ENCODE measurements at places on chromosomes 11 and 22.
A peak's percentile ranks its signal among the peaks of the same experiment; 100 is the strongest.

DNA sequence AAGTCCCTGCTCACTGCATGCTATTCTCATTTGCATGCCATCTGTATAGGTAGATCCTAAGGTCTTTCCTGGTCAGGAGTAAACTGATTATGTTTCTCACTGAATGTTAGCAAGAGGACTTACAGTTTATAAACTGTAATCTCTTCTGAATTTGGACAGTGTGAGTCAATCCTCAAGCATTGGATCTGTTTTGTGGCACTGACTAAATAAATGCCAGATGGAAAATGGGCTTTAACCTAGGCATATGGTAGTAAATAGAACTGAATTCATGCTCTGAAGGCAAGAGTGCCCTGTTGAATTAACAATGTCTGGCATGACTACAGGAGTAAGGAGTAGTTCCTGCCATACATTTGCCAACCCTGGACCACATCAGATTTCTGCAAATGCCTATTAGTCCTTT, 11.4 kb downstream of the FAM181B start:
- no peak for DNase-seq

- no peak for DNase-seq
Measured at GRCh38 chr11:132779497-132779896, 752.8 kb downstream of the OPCML start.

- DNase-seq, result no peak
Measured at GRCh38 chr11:23353611-23354010, 493.3 kb upstream of the CCDC179 start.

DNA sequence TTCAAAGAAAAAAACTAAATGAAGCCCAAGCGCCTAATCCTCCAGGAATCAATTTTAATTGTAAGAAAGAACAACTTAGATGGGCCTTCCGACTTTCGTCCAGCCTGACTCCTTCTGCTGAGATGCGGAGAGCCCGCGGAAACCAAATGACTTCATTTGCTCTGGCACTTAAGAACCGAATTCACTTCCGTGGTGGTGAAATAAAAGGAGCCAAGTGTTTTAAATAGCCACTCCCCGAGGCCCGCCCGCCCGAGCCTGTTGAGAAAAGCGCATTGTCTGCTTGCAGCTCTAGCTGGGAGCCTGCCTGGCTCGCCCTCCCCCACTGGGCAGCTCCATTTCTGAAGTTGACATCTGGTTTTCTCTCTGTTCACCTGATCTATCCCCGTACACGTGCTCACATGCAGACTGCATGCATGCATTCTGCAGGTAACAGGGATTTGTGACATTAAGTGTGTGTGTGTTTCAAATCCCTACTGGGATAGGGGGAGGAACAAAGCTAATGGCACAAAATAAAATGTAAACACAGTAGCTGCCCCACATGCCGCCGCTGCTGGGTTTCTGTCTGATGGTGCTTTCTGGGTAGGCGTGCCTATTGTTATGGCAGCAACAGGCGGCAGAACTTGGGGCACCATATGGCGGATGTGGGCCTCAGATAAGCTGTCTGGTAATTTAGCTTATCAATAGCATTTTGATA, 6.2 kb downstream of the TEAD1 start:
- DNase-seq, result no peak

- no peak for DNase-seq
Measured at GRCh38 chr11:95267601-95268213, 36.7 kb upstream of the SESN3 start.

DNA sequence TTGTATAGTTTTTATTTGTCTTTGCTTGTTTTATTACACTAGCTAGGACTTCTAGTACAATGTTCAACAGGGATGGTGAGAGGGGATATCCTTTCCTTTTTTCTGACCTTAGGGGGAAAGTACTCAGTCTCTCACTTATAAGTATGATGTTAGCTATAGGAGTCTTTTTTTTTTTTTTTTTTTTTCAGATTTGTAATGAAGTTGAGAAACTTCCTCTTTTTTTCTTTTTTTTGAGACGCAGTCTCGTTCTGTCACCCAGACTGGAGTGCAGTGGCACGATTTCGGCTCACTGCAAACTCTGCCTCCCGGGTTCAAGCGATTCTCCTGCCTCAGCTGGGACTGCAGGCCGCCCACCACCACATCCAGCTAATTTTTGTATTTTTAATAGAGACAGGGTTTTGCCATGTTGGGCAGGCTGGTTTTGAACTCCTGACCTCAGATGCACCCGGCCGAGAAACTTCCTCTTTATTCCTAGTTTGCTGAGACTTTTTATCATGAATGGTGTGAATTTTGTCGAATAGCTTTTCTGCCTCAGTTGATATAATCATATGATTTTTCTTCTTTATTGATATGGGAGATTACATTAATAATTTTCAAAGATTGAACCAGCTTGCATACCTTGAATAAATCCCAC, 10.9 kb downstream of the TRIM22 start:
- no peak for DNase-seq

GRCh38 chr11:86222081-86222480, 22.5 kb upstream of the EED start:
- no peak for DNase-seq

- peak; percentile 56 for DNase-seq
Measured at GRCh38 chr11:17735818-17736578, 1.4 kb downstream of the KCNC1 start.

DNA sequence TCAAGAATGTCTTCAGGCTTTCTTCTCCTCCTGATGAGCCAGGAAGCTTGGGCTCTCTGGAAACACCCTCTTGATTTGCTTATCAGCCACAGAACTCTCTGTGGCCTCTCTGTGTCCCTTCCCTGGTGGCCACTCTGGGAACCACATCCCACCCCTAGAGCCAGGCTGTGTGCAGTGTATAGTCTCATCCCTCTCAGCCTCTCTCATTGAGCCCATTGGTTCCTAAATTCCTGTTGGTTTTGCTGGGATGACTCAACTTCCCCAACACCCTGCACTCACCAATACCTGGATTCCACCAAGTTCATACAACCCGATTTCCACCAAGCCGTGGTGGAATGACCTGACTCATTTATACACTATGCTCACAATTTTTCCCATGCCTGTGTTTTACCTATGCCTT, 5.2 kb downstream of the IRAG1 start:
- DNase-seq, result no peak

DNA sequence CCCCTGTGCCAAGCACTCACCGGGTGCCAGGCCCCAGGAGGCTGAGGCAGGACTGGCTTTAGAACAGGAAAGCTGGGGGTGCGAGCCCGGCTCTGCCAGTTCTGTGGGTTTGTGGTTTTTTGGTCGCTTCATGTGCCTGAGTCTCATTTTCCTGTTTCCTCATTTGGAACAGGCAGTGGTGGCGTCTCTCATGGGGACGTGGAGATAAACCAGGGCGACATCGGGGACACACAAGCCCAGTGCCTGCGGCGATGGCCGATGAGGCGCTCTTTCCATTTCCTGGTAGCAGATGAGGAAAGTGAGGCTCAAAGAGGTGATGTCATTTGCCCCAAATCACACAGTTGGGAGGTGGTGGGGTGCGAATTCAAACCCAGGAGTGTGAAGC, 20.8 kb upstream of the CHKA start:
- no peak for DNase-seq

GRCh38 chr11:134536677-134537076, 124.6 kb upstream of the B3GAT1 start:
- DNase-seq, result no peak

- DNase-seq, result no peak
Measured at GRCh38 chr11:33405834-33406602, 148.8 kb downstream of the HIPK3 start.

- DNase-seq, result peak; percentile 85
Measured at GRCh38 chr22:36328635-36329253, 59.0 kb downstream of the MYH9 start.

GRCh38 chr11:110433393-110434333, 3.9 kb downstream of the FDX1 start:
- DNase-seq, result peak; percentile 57

- DNase-seq, result peak; percentile 52
Measured at GRCh38 chr11:68649851-68650555, 34.3 kb upstream of the GAL start.

DNA sequence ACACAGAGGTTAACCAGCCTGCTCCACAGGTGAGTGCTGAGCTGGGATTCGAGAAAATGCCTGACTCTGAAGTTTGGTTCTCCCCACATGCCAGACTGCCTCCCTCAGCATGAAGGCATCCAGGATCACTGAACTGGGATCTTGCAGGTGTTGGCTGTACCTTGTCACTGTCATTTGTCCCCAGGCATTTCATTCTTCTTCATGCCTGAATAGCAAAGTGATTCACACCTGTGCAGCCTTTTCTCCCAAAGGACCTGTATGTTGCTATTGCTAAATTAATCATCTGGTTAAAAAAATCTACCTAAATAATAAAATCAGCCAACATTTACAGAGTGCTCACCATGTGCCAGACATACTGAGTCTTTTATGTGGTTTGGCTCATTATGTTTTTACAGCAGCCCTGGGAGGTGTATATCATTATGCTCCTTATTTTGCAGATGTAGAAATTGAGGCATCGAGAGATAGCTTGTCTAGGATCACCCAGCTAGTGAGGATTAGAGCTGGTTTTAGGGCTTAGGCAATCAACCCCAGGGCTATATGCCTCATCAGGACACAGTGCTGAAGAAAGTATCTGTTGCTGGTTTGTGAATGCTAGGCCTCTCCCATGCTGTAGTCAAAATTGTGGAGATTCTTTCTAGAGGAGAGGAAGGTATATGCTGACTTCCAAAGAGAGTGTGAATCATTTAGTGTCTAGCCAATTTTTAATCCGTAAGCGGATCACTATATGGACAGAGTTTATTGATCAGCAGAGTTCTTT, 204.4 kb downstream of the HIPK3 start:
- DNase-seq, result no peak

- no peak for DNase-seq
Measured at GRCh38 chr11:86335131-86335767, 33.2 kb downstream of the HIKESHI start.

GRCh38 chr11:126146454-126147192, 64.8 kb downstream of the RPUSD4 start:
- DNase-seq, result no peak

DNA sequence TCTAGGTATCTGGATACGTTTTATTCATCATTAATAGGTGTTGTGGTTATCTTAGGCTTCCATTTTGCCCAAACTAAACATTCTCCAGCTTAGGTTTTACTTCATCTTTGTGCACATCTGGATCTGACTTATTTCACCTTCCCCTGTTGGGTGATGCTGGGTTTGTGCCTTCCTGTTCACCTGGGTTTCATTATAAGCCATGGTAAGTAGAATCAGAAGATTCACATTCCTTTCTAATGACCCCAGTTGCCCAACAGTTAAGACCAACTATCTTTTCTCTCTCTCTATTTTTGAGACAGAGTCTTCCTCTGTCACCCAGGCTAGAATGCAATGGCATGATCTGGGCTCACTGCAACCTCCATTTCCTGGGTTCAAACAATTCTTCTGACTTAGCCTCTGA, 44.6 kb downstream of the LMO2 start:
- DNase-seq, result no peak

- peak; percentile 62 for DNase-seq
Measured at GRCh38 chr11:27701355-27702105, 1.3 kb upstream of the BDNF start.

DNA sequence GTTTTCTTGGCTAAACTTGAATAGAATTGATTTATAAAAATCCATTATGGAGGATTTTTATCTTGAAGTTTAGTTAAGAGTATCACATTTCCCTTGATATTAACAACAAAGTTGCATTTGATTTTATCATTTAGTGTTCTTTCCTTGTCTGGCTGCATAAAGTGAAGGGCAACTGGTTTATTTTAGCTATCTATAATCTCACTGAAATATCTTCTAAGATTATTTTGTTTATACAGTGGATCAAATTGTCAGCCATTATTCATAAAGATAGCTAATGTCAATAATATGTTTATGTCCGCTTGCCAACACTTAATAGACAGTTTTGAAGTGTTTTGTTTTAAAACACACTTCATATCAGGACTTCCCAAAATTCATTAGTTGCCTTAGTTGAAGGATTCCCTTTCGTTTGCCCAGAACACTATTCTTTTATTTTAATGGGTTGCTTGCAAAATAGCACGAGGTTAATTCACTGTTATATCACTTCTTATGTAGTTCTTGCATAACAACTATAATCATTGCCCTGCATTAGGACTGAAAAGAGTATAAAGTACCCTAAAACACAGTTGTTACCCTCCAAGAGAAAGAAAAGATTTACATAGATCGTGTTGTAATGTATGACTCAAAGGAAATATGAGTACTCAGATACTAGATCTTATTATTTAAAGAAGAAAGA, 73.0 kb downstream of the MSANTD4 start:
- no peak for DNase-seq

GRCh38 chr11:18243783-18244362, 4.6 kb downstream of the SAA2 start:
- peak; percentile 61 for DNase-seq
